Adrenal gland (tissue), 19 donors: ENCODE measurements at places on chromosomes 1 and 21. TPM values are rescaled to one million over a fixed set of nuclear protein-coding genes. Genes with fewer than 3 reads are reported as not detected.

GRCh38 chr21:33892853-33893252 is 22.8 kb downstream of the ATP5PO start:
- DNase-seq, result no peak

GRCh38 chr1:118827636-118828035 is 160.5 kb downstream of the TBX15 start:
- no peak for DNase-seq

- peak; percentile 64 for DNase-seq
Measured at GRCh38 chr1:32886004-32886827, at the start of gene HPCA. TSS of gene HPCA (plus strand) at chr1:32886491. CDS start at chr1:32888899, 2,408 bp downstream.

DNA sequence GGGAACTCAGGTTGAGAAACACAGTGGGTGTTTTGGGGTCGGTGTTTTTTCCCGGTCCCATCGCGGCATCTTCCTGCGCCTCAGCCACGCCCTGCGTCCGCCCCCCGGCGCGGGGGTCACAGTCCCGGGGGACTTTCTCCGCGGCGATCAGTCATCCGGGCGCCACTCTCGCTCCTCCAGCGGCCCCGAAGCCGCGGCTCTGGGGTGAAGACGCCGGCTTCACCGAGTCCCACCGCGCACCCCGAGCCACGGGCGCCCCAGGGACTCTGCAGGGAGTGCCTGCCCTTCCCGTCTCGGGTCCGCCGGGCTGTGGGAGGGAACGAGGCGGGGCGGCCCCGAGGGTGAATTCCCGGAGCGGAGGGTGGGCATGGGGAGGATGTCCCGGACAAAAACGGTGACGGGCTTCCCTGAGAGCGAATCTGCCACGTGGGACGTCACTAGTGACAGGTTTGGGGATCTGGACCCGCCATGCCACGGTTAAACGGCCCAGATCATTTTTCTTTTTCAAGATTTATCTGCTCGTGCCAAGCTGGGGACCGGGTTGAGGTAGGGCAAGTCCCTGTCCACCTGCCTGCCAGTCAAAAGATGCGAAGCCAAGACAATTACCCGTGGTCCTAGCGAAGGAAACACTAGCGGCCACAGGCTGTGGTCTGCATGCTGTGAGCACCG is 717 bp upstream of the BATF3 start:
- peak; percentile 28 for DNase-seq

DNA sequence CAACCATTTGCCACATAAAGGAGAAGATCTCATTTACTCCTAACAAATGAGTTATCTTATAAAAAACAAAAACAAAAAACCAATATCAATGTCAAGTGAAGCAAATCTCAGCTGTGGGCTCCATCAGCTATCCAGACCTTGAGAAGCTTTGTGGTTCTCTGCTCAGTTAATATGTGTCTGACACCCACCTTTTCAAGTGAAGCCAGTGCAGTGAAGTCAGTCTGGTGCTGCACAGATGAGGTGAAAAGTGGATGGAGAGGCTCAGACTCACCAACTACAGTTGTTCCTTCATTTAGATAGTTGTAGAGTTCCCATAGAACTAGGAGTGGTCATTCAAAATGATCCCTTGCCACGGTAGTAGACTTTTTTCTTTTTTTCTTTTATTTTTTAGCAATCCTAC is 106.8 kb downstream of the NTNG1 start:
- DNase-seq, result no peak

- no peak for DNase-seq
Measured at GRCh38 chr1:187645651-187646050, 816.9 kb downstream of the PLA2G4A start.

DNA sequence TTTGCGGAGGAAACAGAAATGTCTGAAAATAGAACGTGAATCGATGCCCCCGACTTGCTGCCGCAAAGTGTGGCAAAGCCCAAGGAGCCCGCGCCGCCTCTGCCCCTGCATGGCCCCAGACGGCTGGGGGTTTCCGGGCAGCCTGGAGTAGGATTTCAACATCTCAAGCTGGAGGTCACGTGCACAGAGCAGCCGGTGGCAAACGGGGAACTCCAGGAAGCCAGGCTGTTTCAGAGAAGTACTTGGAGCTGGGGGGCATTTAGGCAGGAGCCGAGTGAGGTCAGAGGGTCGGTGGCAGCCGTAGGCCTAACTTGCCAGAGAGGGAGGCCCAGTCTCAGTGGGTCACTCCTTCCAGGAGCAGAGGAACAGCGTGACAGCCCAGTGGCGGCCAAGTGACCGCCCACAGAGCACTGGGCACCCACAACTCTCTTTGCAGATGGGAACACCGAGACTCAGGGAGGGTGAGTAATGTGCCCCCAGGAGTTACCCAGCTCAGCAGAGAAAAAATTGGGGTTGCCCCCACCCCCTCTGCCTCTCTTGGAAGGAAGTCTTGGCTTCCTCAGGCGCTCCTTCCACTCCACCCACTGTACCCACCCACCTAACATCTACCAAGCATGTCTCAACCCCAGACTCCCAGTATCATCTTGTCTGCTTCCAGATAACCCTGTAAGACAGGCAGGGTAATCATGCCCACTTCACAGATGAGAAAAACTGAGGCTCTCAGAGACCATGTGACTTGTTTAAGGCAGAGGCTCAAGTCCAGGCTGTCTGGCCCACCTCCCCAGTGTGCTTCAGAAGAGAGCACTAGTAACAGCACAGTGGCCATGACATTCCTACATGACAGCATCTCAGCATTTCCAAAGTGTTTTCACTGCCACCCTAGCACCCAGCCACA is 179.4 kb downstream of the HIVEP3 start:
- DNase-seq, result peak; percentile 61

DNA sequence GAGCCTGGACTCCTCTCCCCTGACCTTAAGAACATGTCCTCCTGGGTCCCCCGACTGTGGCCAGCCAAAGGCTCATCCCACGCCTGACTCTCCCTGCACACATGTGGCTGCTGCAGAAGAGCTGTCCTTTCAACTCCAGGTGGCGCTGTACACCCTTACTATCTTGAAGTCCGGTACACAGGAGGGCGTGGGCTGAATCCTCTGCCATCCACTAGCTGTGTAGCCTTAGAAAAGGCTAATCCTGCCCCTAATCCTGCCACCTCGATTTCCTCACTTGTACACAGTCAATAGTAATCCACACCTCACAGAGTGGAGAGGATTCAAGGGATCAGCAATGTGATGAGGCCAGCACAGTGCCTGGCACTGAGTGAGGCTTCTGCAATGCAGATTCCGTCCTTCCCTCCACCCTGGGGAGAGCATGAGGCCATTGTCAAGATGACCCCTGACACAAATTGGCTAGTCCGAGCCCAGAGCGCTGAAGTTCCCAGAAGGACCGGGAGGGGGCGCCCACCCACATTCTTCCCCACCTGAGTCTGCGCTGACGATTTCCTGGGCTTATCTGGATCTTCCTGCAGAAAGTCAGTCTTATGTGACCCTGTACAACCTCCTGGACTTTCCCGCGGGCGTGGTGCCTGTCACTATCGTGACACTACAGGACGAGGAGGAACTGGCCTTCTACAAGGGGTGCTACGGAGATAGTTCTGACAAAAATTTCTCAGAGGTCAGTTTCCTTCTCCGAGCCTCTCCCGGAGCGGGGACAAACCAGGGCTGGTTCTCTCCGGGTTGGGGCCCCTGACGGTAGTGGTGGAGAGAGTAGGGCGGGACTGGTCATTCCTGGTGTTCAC is 47.1 kb upstream of the DMBX1 start:
- peak; percentile 77 for DNase-seq

GRCh38 chr1:21653744-21654100 is 15.4 kb downstream of the RAP1GAP start:
- DNase-seq, result no peak

- DNase-seq, result no peak
Measured at GRCh38 chr1:151641229-151641628, 29.4 kb downstream of the SNX27 start.

- no peak for DNase-seq
Measured at GRCh38 chr1:94475232-94475631, 57.0 kb downstream of the ABCD3 start.

GRCh38 chr1:223001653-223002634 is 141.1 kb downstream of the TLR5 start:
- no peak for DNase-seq

DNA sequence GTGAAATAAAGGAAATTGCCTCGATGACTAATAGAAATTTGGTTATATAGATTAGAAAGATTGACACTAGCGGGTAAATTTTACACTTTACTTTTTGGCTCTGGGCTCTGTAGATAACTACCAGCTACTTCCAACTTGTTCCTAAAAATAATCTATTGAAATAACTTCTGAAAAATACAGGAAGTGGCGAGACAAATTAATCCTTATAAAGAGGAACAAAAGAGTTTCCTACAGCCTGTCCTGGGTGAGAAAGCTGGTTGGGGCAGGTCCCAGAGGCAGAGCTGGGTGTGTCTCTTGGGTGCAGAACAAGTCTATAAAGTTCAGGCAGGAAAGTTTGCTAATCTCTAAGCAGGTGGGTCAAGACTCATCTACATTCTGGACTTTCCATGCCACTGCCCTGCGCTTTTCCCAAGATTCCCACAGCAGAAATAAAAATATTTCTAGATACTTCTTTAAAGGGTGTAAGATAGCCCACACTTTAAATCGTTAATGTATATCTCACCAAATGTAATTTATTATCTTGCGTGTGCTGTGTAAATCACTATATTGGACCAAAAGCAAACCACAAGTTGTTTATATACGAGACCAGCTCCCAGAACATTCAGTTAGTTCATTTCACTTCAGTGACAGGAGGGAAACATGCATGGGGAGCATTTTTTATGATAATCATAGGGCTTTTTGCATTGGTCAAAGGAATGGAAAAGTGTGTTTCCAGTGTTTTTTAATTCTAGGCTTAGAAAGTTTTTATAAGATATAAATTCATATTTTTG is 70.1 kb upstream of the NRIP1 start:
- no peak for DNase-seq

- DNase-seq, result no peak
Measured at GRCh38 chr1:177431123-177431522, 260.4 kb downstream of the BRINP2 start.

GRCh38 chr1:205746757-205747412 is 3.1 kb downstream of the NUCKS1 start:
- no peak for DNase-seq

GRCh38 chr1:41650028-41650880 is 165.8 kb upstream of the EDN2 start:
- no peak for DNase-seq

DNA sequence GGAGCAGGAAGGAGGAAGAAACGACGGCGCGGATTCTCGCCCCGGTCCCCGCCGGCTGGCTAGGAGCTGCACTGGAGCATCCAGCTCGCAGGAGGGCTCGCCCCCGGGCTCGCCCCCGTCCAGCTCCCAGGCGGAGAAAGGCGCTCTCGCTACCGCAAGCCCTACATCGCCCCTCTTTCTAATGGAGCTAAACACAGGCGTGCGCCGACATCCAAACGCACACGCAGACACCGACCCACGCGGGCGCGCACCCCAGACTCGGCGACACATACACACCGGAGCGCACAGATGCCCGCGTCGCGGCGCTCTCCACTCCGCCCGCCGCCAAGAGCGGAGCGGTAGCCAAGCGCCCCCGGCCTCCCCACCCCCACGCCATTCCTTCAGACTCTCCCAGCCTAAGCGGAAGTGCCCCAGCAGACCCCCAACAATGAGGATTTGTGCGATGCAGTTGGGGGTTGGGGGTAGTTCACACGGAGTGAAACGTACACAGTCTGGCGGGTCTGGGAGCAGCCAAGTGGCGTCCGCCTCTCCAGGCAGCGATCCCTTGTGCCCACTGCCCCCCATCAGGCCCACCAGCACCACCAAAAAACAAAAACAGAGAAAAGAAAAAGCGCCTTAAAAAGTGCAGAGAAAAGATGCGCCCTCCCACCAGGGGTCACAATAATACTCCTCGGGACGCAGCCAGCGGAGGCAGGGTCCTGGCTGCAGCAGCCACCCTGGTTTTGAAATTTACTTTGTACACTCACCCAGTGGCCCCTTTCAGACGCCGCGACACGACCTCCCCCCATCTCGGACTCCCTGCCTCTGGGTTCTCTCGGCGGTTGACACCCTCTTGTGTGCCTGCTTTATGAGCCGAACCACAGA is 1.4 kb downstream of the DAB1 start:
- no peak for DNase-seq

- DNase-seq, result no peak
Measured at GRCh38 chr1:117622726-117623125, 16.9 kb downstream of the TENT5C start.

DNA sequence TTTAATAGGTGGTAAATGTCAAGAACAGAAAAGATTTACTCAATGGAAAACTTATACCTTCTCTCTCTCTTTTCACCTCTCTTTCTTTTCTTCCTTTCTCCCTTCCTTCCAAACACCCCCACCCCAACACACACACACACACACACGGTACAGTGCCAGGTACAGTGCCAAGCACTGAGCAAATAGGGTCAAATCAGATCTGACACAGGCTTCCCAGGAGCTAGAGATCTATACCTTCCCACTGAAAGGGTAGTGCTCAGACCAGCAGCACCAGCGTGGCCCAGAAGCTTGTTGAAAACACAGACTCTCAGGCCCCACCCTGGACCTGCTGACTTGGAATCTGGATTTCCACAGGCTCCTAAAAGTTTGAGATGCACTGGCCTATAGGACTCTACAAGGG is 31.9 kb downstream of the IRF2BP2 start:
- DNase-seq, result no peak

- DNase-seq, result peak; percentile 79
Measured at GRCh38 chr21:33196941-33197374, 32.8 kb upstream of the IFNAR2 start.

DNA sequence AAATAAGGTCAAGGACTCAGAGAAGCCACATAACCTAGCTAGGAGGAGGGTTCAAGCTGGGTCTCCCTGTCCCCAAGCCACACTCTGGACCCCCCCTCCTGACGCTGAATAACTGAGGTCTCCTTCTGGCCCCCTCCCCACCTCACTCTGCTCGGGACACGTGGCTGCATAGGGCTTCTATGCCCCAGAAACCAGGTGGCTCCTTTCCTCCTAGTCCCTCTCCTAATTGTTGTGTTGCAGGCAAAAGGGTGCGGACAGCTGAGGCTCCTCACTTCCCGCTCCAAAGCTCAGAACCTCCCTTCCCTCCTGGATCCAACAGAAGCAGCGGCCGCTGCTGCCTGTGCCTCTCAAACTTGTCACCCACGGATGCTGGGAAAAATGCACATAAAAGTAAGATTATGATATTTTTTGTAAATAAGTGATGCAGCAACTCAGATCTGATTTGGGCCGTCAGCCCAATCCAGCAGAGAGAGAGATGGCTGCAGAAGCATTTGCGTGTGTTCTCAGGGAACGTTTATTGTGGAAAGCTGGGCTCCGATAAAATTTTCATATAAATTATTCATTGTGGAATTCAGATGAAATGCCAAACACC is 40.8 kb upstream of the C1orf174 start:
- DNase-seq, result no peak

Gene CYP4A11
- total RNA-seq, result not detected

Gene SLC44A3
- total RNA-seq, result 9.2 TPM

Gene NPL
- 4.8 TPM for total RNA-seq

Gene RUNX3
- total RNA-seq, result 0.79 TPM

Gene CCDC17
- total RNA-seq, result 0.84 TPM

Gene AUNIP
- total RNA-seq, result 0.83 TPM

Gene OPN3
- total RNA-seq, result 13.2 TPM

Gene HSD11B1
- total RNA-seq, result 8.9 TPM

Gene CFAP107
- not detected for total RNA-seq

Gene C8B
- total RNA-seq, result not detected

Gene GJA4
- total RNA-seq, result 16.1 TPM
